ENCODE measurements at places on chromosomes 11 and 22.

DNA sequence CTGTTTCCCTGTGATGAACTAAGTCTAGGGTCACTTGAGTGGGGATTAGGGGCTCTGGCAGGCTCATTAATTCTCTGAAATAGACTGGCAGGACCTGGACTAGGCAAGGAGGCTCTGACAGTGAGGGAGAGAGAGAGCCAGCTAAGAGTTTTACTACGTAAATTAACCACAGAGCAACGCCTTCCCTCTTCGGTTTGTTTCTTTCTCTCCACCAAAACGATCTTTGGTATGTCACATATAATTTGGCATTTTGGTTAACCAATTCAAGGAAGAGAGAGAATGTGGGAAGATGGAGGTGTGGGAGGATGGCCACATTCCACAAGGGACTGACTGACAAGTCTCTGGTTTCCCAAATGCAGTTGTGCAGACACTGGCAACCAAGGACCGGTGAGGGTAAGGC lies 27.9 kb downstream of the ATG16L2 start:
- no peak for DNase-seq

GRCh38 chr11:105937331-105937730 lies 84.7 kb downstream of the MSANTD4 start:
- DNase-seq = no peak

GRCh38 chr11:14357881-14358728 lies 878 bp downstream of the RRAS2 start:
- peak; percentile 84 for DNase-seq

- no peak for DNase-seq
These were observed 40.4 kb upstream of the ETS1 start for GRCh38 chr11:128627666-128628324.

GRCh38 chr11:43934601-43935423 lies 7.6 kb upstream of the C11orf96 start:
- no peak for DNase-seq

- no peak for DNase-seq
These were observed 111.6 kb downstream of the WT1 start for GRCh38 chr11:32323814-32324130.

DNA sequence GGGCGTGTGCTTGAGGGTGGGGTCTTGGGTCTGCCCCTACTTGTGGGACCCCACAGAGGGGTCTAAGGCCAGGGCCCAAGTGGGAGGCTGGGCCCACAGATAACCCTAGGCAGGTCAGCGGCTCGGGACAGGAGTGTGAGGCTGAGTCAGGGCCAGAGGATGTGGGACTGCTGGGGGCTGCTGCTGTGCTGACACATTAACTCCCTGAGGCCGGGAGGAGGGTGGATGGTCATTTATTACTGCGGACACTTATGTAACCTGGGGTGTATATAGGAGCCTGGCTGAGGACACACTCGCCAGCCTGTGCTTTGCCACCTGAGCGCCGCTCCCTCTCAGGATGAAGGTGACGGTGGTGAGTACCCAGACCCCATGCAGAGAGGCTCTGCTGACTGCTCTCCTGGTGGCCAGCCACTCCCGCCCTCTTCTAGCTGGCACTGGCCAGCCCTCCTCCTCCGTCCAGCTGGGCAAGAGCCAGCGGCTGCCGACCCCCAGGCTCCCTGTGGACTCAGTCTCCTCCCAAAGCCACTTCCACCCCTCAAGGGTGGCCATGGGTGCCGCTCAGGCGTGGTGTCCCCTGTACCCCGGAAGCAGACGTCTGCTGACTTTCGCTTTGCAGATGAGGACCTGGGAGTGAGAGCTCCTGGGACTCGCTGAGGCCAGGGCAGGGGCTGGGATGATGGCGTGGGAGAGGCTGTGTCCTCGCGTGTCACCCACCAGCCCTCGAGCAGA lies at the start of gene MIOX:
Gene MIOX (plus strand): TSS at position 299 of the 729 bp plus-strand sequence. CDS start 39 bp downstream, at position 338.
- no peak for DNase-seq

- DNase-seq = no peak
These were observed 1.5 kb downstream of the PANX3 start for GRCh38 chr11:124612567-124613246.

GRCh38 chr11:79139900-79140299 lies 300.9 kb downstream of the TENM4 start:
- DNase-seq = no peak

GRCh38 chr11:1511937-1512496 lies 25.4 kb upstream of the MOB2 start:
- no peak for DNase-seq

GRCh38 chr22:42895087-42895486 lies 38.0 kb upstream of the ARFGAP3 start:
- no peak for DNase-seq

DNA sequence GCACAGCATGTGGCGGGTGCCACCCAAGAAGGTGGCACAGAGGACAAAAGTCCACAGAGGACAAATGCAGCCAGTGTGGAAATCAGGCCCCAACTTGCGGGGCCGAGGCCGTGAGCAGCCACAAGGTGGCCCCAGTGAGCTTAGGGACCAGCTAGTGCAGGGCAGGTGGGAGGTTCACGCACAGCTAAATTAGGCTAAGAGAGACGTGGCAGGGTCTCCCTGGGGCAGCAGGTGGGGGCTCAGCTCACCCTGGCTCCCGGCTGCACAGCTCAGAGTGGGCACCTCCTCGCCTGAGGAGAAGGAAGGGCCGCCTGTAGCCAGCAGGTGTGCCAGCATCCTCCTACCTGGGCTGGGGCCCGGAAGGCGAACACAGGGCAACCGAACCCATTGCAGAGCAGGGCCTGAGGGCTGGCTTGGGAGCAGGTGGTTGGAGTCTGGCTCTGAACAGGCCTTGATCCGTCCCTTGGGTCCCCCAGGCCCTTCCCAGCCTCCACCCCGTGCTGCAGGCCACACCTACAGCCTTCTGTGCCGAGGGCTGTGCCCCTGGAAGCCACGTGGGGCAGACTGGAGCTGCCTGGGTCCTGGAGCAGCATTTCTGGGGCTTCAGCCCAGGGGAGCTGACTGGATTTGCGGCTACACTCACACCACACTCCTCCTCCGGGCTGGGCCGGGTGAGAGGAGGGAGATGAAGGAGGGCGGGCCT lies 26.1 kb upstream of the CELSR1 start:
- peak; percentile 85 for DNase-seq

DNA sequence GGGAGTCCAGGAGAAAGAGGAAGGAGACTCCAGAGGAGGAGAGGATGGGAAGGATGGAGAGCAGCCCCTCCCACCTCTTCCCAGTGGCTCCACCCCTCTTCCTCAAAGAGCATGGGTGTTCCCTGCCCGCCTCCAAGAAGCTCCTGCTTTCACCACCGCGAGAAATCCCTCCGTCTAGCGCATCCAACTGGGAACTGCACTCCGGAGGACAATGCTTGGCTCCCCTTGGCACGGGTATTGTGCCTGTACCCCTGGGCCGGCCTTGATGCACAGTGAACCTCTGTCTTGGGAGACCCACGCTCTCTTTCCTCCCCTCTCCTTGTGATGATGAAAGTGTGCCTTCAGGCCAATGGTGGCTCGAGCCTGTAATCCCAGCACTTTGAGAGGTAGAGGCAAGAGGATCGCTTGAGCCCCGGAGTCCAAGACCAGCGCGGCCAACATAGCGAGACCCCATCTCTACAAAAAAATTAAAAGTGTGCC lies 14.9 kb upstream of the ADA2 start:
- peak; percentile 82 for DNase-seq

DNA sequence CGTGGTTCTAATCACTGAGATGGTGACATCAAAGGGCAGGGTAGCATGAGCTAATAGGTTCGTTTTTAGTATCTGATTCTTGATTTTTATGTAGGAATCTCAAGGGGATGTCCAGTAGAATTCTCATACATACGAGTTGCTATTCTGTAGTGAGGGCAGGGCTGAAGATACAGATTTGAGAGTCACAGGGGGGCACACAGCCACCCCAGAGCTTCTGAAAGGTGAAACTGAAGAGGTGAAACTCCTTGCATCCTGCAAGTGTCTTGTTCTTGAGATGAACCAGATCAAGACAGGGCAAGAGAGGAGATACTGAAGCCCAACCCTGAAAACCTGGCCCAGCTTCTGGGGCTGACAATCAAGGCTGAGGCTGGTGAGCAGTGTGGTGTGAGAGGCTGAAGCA lies 35.6 kb upstream of the TMEM123 start:
- DNase-seq = no peak

- DNase-seq = no peak
These were observed 961.8 kb upstream of the CCDC90B start for GRCh38 chr11:84247926-84248325.

DNA sequence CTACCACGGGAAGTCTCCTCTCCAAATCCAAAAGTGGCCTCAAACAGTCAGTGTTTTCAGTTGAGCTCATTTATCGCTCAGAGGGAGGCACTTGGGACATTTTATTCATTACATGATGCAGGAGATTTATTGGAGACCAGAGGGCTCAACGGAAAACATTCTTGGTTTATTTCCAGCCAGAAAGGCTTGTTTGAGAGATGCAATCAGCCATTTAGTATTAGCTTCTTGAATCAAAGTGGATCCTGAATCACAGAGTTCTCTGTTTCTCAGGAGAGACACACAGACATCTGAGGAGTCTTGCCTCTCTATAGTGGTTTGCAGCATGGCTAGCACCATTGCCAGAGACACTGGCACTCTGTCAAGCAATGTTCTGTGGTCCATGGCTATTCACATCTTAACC lies 31.5 kb downstream of the CD44 start:
- DNase-seq = no peak

GRCh38 chr11:69694781-69695180 lies 9.0 kb downstream of the FGF19 start:
- DNase-seq = no peak

- no peak for DNase-seq
These were observed 209.1 kb downstream of the DDX10 start for GRCh38 chr11:108873941-108874340.

DNA sequence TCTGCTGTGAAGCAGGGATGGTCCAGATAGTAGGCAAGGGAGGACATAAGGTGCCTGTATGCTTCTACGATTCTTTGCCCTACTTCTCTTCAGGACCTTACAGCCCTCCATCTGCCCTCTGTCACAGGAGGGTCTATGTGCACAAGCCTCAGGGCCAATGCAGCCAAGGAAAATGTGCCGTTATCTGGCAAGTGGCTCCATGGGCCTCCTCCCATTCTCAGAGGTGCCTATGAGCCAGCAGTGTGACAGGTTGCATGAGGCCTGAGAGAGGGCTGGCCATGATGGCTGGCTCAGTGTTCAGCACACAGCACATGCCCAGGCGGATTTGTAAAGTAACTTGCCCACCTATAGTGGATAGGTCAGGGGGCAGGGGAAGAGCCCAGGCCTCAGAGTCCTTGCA lies 51.3 kb upstream of the SUSD2 start:
- no peak for DNase-seq

GRCh38 chr11:8267280-8267679 lies 3.6 kb upstream of the LMO1 start:
- peak; percentile 49 for DNase-seq

DNA sequence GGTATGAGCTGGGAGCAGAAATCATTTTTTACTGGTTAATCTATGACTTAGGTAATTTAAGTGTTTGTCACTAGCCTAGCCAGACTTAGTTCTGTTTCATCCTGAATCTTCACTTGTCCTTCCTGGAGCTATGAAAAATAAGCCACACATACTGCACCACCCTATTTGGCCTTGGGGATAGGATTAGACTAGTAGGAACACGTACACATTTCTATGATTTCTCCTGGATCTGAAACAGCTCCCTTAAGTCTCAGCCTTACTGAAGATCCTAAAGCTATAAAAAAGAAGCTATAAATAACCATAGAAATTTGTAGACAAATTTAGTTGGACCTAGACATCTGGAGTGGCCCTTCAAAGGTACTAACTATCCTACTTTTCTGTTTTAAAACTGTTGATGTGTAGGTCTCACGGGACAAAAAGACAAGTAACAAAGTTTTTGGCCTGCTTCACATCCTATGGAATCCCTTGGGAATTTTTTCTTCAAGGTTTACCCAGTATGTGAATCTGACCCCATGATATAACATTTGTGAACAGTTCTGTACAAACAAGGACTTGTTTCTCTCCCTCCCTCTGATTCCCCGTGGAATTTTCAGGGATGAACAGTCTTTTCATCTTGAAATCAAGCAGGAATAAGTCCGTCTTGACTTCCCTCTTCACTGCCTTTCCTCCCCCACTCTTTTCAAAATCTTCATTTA lies 275.0 kb downstream of the FAM76B start:
- DNase-seq = no peak

- DNase-seq = peak; percentile 49
These were observed 658.6 kb upstream of the ANO5 start for GRCh38 chr11:21534288-21534687.

GRCh38 chr22:19885841-19886592 lies 31.3 kb upstream of the GNB1L start:
- DNase-seq = no peak

GRCh38 chr11:126476266-126476924 lies 120.9 kb downstream of the ST3GAL4 start:
- DNase-seq = no peak

GRCh38 chr11:3795131-3796001 lies 2.0 kb downstream of the NUP98 start:
- DNase-seq = no peak

DNA sequence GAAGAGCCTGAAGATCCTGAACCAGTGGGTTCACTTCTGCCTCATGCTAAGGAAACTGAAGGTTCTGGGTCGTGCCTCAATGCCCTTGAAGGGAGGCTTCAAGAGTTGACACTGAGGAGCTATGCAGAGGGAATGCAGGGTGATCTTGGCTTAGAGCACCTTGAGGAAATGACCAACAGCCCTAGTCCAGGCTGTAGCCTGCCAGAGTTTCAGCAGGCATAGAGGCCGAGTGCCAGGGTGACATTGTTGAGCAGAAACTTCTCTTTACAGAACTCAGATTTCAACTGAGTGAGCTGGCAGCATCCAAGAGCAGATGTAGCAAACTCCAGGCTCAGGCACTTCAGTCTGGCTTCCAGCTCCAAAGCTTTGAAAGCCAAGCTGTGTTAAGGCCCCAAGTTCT lies 23.1 kb upstream of the CAPRIN1 start:
- DNase-seq = no peak

GRCh38 chr11:61579676-61580270 lies 1.1 kb downstream of the SYT7 start:
- no peak for DNase-seq

GRCh38 chr11:37533087-37533486 lies 935.1 kb upstream of the RAG2 start:
- DNase-seq = no peak

GRCh38 chr11:665062-665703 lies 28.1 kb downstream of the DRD4 start:
- no peak for DNase-seq

- peak; percentile 55 for DNase-seq
These were observed 86.3 kb downstream of the CCDC83 start for GRCh38 chr11:85941380-85941973.

DNA sequence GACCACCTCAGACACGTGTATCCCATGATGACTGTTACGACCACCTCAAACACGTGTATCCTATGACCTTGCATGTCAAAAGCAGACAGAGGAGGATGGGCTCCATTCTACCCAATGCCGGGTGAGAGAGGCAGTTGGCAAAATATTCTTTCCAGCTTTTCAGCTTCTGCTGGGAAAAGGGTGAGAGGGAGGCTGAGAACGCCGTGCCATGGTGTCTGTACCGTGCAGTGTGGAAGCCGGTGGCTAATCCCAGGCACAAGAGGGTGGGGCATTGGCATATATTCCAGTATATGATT lies 1478.4 kb downstream of the TBC1D22A start:
- no peak for DNase-seq
